IPS-NIHi11 (cell line): ENCODE measurements at places on chromosomes 4 and X.

- no peak for DNase-seq
Measured at GRCh38 chrX:56385336-56385735, 153.2 kb downstream of the KLF8 start.

- no peak for DNase-seq
Measured at GRCh38 chr4:14726877-14727361, 275.4 kb upstream of the CPEB2 start.

DNA sequence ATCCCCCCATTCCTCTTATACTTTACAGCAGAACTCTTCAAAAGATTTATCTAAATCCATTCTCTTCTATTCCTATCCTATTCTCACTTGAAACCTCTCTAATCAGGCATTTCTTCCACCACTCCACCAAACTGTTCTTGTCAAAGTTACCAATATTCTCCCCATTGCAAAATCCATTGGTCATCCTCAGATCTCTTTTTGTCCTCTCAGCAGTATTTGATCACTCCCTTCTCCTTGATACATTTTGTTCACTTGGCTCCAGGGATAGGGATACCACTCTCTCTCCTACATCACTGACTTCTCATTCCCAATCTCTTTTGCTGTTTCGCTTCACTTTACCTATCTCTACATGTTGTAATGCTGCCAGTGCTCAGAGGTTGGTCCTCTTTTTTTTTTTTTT lies 2.8 kb upstream of the MTMR8 start:
- DNase-seq = no peak

DNA sequence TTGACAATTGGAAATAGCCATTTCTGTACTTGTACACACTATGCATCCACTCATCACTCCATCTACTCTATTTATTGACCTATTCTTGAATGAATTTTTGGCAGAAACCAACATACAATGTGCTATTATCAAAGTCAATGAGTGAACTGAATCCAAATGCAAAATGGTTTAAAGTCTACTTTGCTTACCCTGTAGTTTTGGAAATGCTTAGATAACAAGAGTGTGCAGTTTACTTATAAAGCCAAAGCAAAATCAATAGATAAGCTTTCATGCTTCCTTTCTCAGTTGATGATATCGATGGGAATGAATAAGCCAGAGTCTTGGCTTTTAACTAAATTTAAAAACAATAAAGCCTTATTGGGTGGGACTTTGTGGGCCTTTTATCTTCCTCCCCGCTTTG lies 58.9 kb upstream of the SPANXB1 start:
- DNase-seq = no peak

GRCh38 chrX:72050011-72050410 lies 81.7 kb downstream of the RTL5 start:
- DNase-seq = no peak

GRCh38 chr4:86223472-86223871 lies 136.4 kb downstream of the MAPK10 start:
- peak; percentile 71 for DNase-seq

GRCh38 chrX:76127341-76127740 lies 45.5 kb upstream of the PBDC1 start:
- no peak for DNase-seq

DNA sequence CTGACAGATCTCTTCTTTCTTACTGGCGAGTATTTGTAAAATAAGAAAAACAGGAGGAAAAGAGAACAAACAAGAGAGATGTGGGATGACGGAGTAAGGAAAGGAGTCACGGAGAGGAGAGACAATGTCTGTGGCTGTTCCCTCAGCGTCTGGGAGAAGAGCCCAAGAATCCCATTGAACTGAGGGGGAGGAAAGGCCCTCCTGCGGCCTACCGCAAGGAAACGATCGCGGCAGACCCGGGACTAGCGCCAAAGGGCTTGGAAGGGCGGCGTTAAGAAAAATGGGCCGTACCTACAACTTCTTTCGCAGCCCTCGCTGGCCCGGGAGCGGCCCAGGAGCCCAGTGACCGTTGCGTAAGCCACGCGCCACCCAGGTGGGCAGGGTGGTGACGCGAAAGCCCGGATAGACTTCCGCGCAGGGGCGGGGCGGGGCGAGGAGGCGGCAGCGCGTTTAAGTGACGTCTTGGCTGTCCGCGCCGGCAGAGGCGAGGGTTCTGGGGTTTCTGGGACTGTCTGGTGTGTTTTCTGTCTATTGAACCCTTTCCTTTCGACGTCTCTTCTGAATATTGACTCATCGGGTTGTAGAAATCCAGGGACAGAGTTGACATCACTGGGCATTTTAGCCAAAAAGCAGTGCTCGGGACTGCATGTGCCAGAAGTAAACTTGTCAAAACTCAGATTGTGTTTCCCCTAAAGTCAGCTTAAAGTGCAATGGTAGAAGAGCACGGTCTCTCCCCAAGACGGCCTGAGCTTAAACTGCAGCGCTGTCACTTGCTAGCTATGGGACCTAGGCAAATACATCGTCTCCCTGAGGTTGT lies at the start of gene SLC9B1:
Gene SLC9B1 (minus strand): TSS at position 398 of the 817 bp plus-strand sequence. CDS start 27,994 bp downstream, outside the sequence.
- peak; percentile 88 for DNase-seq

GRCh38 chr4:170801771-170802170 lies 712.0 kb upstream of the AADAT start:
- DNase-seq = no peak

- DNase-seq = no peak
Measured at GRCh38 chr4:4693258-4693657, 151.4 kb upstream of the STX18 start.

GRCh38 chrX:72107841-72108595 lies 23.7 kb downstream of the RTL5 start:
- DNase-seq = no peak

- DNase-seq = no peak
Measured at GRCh38 chr4:184392316-184392715, 82.0 kb downstream of the IRF2 start.

DNA sequence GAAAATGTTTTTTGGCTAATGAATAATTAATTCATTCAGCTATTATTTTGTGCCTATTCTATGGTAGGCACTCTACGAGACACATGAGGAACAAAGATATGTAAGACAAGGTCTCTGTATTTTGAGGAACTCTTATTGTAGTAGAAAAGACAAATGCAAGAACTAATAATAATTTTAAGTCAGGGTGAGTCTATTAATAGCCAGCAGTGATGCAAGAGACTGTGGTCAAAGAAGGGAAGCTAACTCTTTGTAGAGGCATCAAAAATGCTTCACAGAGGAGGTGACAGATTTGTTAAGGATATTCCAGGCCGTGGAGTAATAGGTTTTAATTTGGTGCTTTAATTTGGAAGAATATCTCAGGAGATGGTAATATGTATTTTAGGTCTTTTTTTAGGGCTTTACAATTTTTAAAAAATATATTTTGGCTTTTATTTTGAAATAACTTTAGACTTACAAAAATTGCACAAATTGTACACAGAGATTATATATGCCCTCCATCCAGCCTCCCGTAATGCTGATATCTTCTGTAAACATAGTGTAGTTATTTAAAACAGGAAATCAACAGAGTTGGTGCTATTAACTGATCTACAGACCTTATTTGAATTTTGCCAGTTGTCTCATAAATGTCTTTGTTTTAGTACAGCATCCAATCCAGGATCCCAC lies 48.1 kb downstream of the DCLK2 start:
- DNase-seq = no peak

- DNase-seq = no peak
Measured at GRCh38 chr4:73764513-73764912, 24.1 kb downstream of the CXCL8 start.

GRCh38 chr4:113556382-113557134 lies 205.0 kb downstream of the CAMK2D start:
- DNase-seq = no peak

- DNase-seq = no peak
Measured at GRCh38 chr4:58477950-58478349, 1367.8 kb upstream of the IGFBP7 start.

DNA sequence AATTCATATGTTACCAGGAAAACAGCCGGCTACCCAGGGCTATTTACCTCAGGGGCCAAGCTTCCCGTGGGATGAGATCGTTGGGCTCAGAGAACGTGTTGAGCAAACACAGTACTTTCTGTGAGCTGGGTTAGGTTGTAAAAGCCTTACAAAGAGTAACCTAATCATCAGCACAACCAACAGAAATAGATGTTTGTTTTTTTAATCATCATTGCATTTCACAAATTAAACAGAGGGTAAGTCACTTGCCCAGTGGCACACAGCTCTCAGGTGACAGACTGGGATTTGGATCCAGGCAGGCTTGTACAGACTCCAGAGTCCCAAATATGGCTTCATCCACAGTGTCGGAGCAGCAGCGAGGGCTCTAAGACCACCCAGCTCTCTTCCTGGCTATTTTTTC lies 20.1 kb downstream of the SPON2 start:
- DNase-seq = no peak

- no peak for DNase-seq
Measured at GRCh38 chr4:71602289-71602900, 181.5 kb downstream of the GC start.

DNA sequence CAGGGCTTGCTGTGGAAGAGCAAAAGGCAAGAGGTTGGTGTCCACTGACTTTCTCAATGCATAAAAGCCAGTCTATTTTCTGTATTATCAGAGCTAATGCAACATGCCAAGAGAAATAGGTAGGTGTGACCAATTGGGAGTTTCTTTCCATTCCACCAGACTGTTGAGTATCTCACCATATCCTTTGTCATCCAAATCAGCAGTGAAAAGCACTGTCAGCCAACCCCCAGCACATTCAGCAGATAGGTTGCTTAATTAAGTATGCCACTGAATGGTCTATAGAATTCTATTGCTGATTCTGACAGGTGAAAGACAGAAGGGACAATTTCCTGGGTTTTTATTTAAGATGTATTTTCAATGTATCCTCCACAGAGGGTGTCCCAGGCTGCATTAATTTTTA lies 139.8 kb downstream of the HS6ST2 start:
- peak; percentile 20 for DNase-seq

DNA sequence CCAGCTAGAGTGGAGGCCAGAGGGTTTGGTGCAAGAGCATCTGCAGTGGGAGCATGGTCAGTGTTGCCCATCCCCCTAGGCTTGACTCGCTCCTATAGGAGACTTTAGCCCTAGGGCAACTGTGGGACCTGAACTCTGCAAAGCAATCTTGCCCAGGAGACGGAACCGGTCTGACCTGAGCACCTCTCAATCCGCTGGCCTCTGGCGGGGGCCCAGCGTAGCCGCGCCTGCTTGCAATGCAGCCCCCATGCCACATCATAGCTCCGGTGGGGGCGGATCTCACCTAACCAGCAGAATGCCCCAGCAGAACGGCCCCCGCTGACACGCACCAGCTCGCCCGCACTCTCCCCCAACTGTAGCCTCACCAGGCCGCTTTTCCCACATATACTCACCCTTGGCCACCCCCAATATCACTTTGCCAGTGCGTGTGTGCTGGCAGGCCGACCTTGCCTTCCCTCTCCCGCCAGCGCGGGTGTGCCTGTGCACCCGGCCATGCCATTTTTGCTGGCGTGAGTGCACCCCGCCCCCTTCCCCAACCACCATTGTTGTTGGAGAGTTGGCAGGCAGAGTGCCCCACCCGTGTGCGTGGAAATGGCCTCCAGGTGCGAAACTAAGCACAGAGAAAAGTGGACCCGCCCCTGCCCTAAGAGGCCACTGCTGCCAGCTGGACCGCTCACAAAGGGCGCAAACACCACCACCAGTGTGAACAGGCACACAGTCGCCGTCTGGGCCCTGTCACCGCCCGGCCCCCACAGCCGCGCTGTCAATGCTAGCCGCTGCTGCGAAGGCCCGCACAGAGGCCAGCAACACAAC lies 5.8 kb downstream of the BEX4 start:
- DNase-seq = no peak

DNA sequence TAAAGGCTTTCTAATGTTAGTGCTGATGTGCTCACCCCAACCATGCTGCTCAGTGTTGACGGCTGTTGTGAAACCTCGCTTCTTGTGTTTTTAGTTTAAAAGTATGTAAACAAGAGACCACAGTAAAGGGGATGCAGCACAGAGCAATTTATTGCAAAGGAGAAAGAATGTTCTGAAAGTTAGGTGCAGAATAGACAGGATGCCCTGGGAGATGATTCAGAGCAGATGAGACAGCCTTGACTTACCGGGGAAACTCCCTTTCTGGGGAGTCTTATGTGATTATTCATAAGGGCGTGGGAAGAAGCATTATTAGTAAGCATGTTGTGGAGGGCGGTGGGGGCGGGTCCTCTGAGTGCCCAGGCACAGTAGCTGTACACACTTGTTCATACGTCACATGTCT lies 47.7 kb downstream of the EVC start:
- no peak for DNase-seq

- DNase-seq = no peak
Measured at GRCh38 chr4:32400870-32401269, 1680.7 kb downstream of the PCDH7 start.

DNA sequence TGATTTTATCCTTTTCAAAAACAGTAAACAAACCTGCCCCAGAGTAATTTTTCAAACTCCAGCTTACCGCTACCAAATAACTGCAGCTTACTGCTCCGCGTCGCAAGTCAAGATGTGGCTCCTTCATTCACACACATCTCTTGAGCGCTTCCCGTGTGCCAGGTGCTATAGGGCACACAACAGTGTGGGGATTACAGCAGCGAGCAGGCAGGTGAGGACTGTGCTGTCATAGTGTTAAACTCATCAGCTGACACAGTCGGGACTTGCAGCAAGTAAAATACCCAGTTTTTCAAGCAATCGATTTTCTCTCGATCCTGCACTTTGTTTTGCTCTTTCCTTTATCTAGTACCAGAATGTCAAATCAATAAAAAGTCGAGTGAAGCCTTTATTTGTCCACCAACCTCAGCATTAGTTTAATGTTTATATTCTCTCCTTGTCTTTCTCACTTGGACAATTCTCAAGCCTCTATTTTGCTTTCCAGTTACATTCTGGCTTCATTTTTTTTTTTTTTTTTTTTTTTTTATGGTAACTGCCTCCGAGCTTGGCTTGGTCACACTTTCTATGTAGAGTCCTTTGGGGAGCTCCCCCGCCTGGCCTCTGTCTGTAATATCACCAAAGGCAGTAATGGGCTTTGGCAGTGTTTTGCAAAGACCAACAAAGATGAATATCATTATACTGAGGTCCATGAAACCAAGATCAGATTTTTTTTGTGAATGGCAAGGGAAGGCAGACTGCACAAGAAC lies 8.3 kb upstream of the ASB5 start:
- DNase-seq = peak; percentile 86

- DNase-seq = no peak
Measured at GRCh38 chrX:13894888-13895565, 78.1 kb upstream of the GPM6B start.

DNA sequence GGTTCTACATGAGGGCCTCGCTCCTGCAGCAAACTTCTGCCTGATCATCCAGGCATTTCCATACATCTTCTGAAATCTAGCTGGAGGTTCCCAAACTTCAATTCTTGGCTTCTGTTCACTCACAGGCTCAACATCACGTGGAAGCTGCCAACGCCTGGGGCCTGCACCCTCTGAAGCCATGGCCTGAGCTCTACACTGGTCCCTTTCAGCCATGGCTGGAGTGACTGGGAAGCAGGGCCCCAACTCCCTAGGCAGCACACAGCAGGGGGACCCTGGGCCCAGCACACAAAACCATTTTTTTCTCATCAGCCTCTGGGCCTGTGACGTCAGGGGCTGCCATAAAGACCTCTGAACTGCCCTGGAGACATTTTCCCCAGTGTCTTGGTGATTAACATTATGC lies 542.7 kb downstream of the TLL1 start:
- DNase-seq = no peak

DNA sequence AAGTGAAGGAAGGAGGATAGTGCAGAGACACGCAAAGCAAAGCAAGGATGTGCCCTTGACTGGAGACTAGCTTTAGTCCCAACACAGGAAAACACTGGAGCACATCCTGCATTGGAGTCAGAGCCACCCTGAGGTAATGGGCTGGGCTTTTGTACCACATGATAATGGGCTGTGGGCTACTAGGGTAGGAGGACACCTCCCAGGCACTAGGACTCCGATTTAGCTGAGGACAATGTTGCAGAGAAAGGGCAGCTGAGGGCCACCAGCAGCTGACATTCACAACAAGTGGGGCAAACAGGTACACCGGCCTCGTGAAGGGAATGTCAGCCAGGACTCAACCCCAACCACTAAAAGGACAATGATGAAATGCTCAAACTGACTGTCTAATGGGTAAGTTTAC lies 10.2 kb downstream of the SDAD1 start:
- no peak for DNase-seq
